ENCODE measurements at places on chromosomes 2 and 18.

DNA sequence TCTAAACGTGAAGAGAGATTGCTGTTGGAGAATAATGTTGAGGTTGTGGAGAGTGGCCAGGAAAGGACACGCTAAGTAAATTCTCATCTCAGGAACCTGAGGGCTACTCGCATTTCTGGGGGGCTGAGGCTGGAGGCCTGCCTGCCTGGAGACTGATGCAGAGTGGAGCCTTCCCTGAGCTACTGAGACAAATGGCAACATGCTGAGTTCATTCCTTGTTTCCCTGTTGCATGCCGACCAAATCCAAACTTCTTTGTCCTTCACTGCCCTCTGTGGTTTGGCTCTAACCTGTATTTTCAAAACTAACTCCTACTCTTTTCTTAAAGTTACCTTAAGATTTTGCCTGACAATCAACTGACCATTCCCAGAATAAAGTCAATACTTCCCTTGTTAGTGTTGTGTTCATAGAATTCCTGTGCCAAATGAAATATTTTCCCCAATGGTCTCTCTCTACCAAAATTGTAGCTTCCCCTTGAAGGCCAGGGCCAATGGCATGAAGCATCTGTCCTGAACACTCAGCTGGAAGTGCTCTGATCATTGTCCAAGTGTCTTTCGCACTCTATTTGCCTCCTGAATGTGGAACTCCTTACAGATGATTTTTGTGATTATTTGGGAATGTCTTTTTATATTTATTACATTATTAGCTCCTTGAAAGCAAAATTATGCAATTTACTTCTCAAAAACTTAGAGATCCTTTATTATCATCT is 1085.6 kb downstream of the SOCS6 start:
- no peak for DNase-seq

GRCh38 chr2:237882510-237883481 is 23.4 kb downstream of the RAMP1 start:
- DNase-seq: no peak

GRCh38 chr18:710418-711300 is 1.8 kb downstream of the ENOSF1 start:
- DNase-seq: no peak

DNA sequence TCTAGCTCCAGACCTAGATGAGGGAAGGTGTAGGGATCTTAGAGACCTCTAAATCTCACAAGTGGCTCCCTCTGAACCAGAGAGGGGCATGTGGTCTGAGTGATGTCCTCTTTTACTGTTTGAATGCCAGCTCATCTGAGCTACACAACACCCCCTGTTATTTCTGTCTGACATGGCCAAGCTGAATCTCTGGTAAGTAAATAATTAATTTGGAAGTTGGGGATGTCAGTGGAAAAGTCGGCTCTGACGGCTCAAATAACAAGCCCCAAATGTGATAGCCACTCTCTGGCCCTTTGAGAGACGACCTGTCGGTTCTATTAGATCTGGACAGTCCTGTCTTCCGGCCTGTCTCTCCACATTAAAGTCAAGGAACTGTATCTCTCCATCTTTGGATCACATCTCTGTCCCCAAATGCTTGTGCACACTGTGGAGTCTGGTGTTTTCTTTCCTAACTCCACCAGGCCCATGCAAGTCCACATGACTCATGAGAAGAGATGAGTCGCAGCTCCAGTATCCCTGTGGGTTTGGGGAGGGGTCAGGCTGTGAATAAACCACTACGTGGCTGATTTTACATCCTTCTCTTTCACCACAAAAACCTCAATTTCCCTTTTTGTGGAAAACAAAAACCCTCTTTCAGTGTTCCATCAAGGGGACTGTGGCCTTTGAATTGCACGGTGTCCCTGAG is 52.5 kb downstream of the SETBP1 start:
- DNase-seq: no peak

DNA sequence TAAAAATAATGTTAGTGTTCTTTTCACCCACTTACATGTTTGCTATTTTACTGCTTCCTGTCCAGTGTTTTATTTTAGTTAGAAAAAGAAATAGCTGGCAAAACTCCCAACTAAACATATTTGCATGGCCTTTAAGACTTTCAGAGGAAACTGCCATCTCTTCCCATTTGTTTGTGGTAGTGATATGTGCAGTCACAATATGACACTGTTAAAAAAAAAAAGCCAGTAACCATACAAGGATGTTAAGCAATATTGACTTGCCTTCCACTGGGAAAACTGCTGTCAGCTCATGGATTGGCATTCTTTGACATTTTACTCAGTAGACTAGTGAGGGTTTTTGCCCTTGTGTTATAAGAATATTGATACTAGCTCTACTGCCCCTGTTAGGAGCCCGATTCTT is 29.1 kb downstream of the XIRP2 start:
- no peak for DNase-seq

- DNase-seq: no peak
Measured at GRCh38 chr18:69853051-69853450, 94.6 kb downstream of the CD226 start.

- no peak for DNase-seq
Measured at GRCh38 chr2:191783416-191783815, 63.5 kb downstream of the CAVIN2 start.

DNA sequence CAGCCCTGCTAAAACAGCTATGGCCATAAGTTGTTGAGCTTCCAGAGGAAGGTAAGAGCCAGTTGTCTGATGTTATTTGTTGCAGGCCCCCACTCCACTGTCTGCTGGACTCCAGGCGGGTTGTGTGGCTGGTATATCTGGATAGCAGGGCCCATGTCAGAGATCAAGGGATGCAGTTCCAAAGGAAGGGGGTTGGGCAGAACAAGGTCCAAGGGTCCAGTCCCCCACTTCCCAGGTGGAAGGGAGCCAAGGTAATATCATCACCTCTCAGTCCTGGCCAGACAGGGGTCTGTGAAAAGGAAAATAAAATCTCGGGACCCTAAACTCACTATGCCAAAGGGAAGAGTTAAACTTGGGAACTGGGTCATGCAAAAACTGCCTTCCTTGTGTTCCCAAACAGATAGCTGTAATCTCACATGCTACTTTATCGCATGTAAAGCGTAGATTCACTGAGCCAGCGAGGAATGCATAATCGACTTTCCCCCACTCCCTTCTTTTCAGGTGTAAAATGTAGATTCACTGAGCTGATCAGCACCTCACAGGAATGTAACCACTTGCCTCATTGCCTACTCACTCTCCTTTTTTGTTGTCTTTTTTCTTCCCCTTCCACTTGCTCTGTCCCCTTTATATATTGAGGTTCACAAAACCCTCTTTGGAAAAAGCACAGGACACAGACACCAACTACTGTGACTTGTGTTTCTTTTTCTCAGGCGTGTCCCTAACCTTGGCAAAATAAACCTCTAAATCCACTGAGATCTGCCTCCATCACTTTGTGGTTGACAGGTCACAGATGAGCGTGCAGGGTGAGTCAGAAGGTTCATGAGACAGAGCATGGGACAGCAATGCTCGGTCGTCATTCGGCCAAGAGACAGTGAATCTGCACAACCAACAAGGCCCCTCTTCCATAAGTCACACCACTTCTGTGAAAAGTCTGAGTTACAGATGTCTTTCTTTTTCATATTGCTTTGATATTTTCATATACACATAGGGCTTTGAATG is 255.3 kb upstream of the SIX2 start:
- no peak for DNase-seq

GRCh38 chr2:219912491-219912921 is 285.1 kb downstream of the SLC4A3 start:
- DNase-seq: no peak

DNA sequence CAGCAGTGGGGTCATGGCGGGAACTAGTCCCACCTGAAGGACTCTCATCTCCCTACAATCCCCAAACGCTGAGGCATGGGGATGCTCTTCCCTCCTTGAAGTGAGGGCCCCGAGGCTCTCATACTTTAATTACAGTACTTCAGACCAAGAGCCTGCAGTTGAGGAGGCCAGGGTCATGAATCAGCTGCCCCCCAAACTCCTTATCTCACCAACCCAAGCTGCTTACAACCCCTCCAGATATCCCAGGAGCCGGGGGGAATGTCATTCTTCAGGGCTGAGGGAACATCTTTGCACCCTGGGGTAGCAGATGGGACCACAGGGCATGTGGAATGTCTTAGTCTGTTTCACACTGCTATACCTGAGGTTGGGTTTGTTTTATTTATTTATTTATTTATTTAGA is 2.8 kb upstream of the CAPN10 start:
- no peak for DNase-seq

DNA sequence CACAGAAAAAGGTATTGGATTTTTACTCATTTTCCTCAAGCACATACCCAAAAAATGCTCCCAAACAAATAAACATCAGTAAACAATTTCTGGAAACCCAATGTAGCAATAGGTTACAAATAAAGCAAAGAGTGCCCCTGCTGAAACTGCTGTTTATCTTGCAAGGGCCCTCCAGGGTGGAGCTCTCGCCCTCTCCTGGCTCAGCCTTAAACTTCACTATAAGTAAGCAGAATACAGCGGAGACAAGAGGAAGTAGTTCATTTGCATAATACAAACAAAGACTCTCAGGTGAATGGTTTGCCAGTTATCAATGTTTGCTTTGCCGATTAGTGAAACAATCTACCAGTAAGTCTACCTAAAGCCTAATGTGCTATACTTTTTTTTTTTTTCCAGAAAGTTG is 437.6 kb downstream of the DLGAP1 start:
- no peak for DNase-seq

Data from hematopoietic multipotent progenitor cell treated with erythropoietin and hydrocortisone succinate and interleukin-3 and kit ligand, for 17 days (in vitro differentiated cells).